ENCODE measurements at places on chromosomes 7 and 10. TPM values are rescaled to one million over a fixed set of nuclear protein-coding genes. Genes with fewer than 3 reads are reported as not detected.

Gene HOXA1
- not detected for polyA plus RNA-seq

Gene AKR1C8
- polyA plus RNA-seq = not detected

Gene SNX10
- polyA plus RNA-seq = 276 TPM

Gene NEBL
- polyA plus RNA-seq = 10.8 TPM

Gene SUN3
- polyA plus RNA-seq = not detected

Gene CDH23
- 7.6 TPM for polyA plus RNA-seq

Gene UCMA
- not detected for polyA plus RNA-seq

Gene ZNF365
- polyA plus RNA-seq = 21.0 TPM

Gene ITIH2
- 0.11 TPM for polyA plus RNA-seq

Gene PALD1
- not detected for polyA plus RNA-seq

Gene HOXA9
- polyA plus RNA-seq = not detected

Gene HDAC9
- 10.6 TPM for polyA plus RNA-seq

Gene WEE2
- not detected for polyA plus RNA-seq

Gene ZPBP
- not detected for polyA plus RNA-seq

Gene UNC5B
- 1.1 TPM for polyA plus RNA-seq

Gene MYOZ1
- not detected for polyA plus RNA-seq

Gene AIFM2
- 1.5 TPM for polyA plus RNA-seq

Gene ACSM6
- not detected for polyA plus RNA-seq

Gene NME8
- not detected for polyA plus RNA-seq

Gene SRRM3
- 7.0 TPM for polyA plus RNA-seq

Gene CNPY1
- polyA plus RNA-seq = 3.8 TPM

Gene ZNF488
- polyA plus RNA-seq = not detected

Gene ANKRD61
- not detected for polyA plus RNA-seq

Gene ZNF37A
- polyA plus RNA-seq = 14.8 TPM

Gene KAT6B
- 10.6 TPM for polyA plus RNA-seq

Gene ZP3
- polyA plus RNA-seq = not detected

Gene HSPA14
- 39.1 TPM for polyA plus RNA-seq

Gene PRR15
- polyA plus RNA-seq = not detected

Gene UFSP1
- not detected for polyA plus RNA-seq

Gene FLNC
- not detected for polyA plus RNA-seq

Gene CRHR2
- polyA plus RNA-seq = not detected

Gene LRMDA
- polyA plus RNA-seq = 4.1 TPM

Gene SLC26A5
- polyA plus RNA-seq = not detected

Gene TRPV5
- not detected for polyA plus RNA-seq
